ENCODE measurements at places on chromosomes 13 and 19. TPM values are rescaled to one million over a fixed set of nuclear protein-coding genes. Genes with fewer than 3 reads are reported as not detected.

DNA sequence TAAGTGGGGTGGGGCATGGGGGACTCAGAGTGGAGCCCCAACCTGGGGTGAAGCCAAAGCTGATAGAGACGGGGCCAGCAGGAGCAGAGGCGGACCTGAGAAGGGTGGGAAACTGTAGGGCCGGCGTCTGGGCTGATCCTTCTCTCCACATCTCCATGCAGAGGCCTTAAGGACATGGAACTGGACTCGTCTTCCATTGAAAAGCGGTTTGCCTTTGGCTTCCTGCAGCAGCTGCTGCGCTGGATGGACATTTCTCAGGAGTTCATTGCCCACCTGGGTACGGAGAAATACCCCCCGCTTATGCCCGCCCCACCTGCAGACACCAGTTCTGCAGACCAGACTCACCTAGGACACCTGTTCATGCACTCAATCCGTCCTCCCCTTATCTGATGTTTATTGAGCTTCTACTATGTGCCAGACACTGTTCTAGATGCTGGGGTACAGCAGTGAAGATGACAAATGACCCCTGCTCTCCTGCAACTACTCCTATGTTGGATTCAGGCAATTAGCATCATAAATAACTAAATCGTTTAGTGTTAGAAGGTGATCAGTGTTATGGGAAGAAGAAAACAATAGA lies 74.1 kb downstream of the RYR1 start:
- DNase-seq: no peak

GRCh38 chr19:2308114-2308556 lies at the start of gene LINGO3:
TSS of gene LINGO3 (minus strand) at chr19:2308154. CDS start at chr19:2291776, 16,378 bp downstream.
- peak; percentile 88 for DNase-seq

GRCh38 chr19:54297759-54298305 lies 15.1 kb downstream of the LILRA5 start:
- peak; percentile 56 for DNase-seq

GRCh38 chr19:798415-799075 lies 1.3 kb downstream of the PTBP1 start:
- DNase-seq: peak; percentile 73

- no peak for DNase-seq
These were observed 125.6 kb upstream of the FRY start for GRCh38 chr13:31905961-31906360.

DNA sequence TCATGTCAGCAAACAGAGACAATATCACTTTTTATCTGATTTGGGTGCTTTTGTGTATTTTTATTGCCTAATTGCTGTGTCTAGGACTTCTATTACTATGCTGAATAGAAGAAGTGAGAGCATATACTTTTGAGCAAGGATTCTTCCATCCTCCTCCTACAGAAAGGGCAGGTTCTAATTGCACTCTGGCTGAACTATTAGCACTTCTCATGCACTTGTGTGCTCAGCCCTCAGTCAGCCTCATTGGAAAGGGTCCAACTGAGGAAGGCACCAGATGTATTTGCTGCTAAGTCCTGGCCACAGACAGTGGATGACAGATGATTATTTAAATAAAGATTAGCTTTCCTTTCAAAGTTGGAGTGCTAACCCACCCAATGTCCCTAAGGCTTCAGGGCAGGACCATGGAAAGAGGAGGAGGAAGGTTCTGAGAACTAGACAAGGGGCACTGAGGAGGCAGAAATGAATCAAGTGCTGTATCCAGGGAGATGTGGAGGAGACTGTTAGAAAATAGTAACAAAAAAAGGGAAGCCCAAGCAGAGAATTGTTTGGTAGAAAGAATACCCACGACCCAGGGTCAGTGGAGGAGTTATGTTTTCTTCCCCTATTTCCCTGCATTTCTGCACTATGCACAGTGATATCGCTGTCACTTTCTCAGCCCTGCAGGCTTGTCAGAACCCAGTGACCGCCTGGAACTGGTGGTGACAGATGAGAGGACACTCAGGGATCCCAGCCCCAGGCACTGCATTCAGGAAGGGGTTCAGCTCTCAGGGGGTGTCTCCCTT lies 8.0 kb downstream of the LILRB4 start:
- DNase-seq: no peak

DNA sequence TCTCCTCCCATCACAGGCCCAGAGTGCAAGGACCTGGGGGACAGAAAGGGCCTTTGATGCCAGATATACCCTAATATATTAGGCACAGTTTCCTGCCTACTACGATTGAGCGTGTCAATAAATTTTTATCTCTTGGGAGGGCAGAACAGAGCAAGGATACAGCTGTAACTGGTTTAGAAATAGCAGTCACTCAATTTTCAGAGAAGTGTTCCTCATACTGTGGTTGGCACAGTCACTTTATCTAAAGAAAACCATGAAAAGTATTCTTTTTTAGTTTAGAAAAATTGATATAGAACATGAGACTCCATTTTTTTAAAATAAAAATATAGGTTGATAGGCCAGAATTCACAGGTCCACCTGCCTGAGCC lies 460 bp upstream of the ZNF155 start:
- no peak for DNase-seq

DNA sequence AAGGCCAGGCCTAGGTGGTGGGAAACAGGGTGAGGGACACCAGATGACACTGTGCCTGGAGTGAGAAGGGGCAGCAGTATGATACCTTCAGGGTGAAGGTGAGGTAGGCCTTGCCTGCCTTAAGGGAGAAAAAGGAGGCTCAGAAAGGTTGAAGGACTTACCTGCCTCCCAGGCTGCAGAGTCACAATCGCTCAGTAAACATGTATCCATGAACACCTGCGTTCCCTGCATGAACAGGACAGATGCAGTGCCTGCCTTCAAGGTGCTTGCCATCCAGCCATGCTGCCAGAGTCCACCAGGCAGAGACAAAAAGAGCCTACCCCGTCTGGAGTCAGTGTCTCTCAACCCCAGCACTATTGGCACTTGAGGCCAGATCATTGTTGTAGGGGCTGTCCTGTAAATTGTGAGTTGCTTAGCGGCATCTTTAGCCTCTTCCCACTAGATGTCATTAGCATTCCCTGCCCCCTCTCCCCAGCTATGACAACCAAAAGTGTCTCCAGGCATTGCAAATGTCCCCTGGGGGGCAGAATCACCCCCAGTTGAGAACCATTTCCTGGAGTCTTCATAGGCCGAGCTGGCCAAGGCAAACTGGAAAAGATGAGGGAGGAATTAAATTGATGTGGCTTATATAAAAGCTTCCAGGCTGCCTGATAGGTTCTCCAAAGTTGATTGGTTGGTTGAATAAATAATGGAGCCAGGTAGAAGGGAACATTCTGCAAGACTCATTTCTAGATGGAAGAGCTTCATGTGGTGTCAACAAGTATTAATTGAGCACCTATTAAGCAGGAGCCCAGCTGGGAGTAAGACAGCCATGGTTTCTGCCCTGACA lies 1.7 kb downstream of the MAP3K10 start:
- DNase-seq: peak; percentile 48

The LPAR2 gene
- total RNA-seq: 45.0 TPM

The ZNF229 gene
- 0.03 TPM for total RNA-seq

DNA sequence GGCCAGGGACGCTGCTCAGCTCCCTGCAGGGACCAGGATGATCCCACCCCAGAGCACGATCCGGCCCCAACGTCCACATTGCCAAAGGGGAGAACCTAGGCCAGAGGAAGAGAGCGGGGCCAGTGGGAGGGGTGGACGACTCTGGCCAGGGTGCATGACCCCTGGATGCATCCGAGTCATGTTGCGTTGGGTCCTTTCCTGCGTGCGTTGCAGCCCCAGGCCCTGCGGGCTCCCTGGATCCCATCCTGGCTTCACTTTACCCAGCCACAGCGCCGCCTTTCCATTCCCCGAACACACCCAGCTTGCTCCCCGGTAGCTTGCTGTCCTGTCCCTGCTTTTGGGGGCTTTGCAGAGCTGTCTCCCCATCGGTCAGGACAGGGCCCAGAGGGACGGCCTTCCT lies 10.5 kb downstream of the PLIN4 start:
- DNase-seq: peak; percentile 68

The C19orf33 gene
- total RNA-seq: 5.1 TPM

- no peak for DNase-seq
These were observed 31.3 kb upstream of the SIN3B start for GRCh38 chr19:16797876-16798275.

GRCh38 chr19:58585442-58586132 lies 12.5 kb upstream of the MZF1 start:
- DNase-seq: no peak

DNA sequence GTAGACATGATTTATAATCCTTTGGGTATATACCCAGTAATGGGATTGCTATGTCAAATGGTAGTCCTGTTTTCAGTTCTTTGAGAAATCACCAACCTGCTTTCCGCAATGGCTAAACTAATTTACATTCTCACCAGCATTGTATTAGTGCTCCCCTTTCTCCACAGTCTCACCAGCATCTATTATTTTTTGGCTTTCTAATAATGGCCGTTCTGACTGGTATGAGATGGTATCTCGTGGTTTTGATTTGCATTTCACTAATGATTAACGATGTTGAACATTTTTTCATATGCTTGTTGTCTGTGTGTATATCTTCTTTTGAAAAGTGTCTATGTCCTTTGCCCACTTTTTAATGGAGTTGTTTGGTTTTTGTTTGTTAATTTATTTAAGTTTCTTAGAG lies 165.1 kb downstream of the PDS5B start:
- DNase-seq: no peak

DNA sequence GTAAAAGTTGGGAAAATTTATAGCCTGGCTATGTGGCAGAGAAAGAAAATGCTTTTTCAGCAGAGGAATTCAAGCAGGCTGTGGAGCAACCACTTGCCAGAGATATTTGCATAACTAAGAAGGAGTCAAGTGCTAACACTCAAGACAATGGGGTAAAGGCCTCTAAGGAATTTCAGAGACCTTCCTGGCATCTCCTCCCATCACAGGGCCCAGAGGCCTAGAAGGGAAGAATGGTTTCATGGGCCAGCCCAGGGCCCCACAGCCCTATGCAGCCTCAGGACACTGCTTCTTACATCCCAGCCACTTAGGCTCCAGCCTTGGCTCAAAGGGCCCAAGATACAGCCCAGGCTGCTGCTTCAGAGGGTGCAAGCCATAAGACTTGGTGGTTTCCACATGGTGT lies 14.3 kb downstream of the SLC15A1 start:
- DNase-seq: no peak

The FCER2 gene
- not detected for total RNA-seq

GRCh38 chr13:98445340-98446233 lies 131.3 kb downstream of the STK24 start:
- DNase-seq: peak; percentile 96

GRCh38 chr19:30760014-30760413 lies 387.8 kb downstream of the ZNF536 start:
- DNase-seq: no peak

The RFXAP gene
- 3.7 TPM for total RNA-seq
